Stimulated activated CD4-positive, alpha-beta T cell treated with anti-CD3 and anti-CD28 coated beads, Interleukin-2, amount 100 ng/mL, for 48 hours (primary cell): ENCODE measurements at places on chromosomes 7 and 10.
A peak's percentile ranks its signal among the peaks of the same experiment; 100 is the strongest.

GRCh38 chr10:48788554-48788953 is 103.9 kb downstream of the WDFY4 start:
- DNase-seq, result no peak

GRCh38 chr7:66430164-66430545 is 198.5 kb upstream of the KCTD7 start:
- no peak for DNase-seq

DNA sequence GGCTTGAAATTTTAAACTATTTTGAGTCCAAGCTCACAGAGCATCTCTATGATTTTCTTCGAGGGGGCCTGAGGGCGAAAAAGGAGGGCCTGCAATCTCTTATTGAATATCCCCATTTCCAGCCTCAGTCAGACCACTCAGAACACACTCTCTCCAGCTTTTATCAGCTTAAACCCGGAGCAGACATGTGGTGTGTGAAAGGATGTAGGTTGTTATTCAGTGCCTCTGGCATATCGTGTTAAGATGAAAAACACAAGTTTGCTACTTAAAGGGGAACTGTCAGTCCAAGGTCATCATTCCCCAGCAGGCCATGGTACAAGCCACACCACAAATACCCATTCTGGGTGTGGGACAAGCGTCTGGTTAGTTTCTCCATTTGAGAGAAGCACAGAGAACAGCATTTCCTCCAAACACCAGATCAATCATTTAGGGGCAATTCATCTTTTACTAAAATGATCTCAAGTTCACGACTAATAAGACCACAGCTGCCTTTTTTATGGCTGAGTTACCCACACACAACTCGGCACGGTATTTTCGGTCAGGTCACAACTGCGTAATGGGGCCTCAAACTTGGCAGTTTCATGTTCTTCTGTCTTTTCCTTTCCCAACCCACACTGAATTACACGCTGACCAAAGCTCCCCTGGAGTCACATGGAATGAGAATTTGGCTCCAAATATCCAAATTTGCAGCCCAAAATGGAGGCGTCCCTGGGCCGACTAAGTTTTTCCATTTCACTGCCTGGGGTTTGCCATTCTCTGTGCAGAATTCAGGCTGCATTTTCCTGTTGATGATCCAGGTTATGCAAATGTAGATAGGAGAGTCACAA is 188.4 kb downstream of the SEM1 start:
- no peak for DNase-seq

DNA sequence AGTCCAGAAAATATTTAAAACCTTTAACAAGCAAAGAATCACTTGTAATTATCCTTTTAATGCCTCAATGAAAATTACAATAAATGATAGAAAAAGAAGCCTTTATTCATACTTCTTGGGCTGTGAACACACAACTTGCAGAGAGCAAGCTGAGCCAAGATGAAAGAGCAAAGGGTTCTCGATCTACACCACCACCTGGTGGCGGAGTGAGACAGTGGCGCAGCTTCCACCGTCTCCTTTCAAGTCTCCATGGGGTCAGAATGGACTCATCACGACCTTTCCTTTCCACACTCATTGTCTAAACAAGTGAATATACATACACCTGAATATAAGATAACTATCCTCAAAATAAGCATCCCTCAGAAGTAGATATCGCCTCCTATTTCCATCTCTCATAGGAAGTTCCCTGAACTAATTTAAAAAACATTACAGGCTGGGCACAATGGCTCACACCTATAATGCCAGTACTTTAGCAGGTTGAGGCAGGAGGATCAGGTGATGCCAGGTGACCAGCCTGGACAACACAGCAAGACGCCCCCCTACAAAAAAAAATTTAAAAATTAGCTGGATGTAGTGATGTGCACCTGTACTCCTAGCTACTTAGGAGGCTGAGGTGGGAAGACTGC is 40.7 kb downstream of the ATE1 start:
- peak; percentile 38 for DNase-seq

DNA sequence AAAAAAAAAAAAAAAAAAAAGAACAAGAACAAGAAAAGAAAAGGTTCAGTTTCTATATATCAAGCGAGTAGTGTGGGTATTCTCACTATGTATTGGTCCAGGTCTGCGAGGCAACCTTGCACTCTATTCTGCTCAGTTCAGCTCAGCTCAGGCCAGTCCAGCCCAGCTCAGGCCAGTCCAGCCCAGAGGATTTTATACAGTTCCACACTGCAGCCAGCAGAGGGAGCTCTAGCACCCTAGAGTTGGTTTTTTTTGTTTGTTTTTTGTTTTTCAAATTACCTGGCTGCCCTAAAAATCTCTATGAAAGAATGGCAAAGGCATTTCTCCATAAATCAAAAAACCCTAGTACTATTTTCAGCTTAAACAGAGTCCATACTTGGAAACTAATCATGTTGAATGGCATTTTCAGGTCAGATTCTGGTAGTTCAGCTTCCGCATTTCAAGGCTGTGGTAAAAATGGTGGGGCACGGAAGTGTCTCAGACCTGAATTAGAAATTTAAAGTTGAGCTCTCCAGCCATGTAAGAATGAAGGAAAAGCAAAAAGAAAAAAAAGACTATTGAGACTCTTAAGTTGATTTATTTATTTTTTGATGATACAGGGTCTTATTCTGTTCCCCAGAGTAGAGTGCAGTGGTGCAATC is 55.2 kb upstream of the GSDME start:
- DNase-seq, result peak; percentile 44

- no peak for DNase-seq
These were observed 397 bp upstream of the NFE2L3 start for GRCh38 chr7:26151650-26151952.

DNA sequence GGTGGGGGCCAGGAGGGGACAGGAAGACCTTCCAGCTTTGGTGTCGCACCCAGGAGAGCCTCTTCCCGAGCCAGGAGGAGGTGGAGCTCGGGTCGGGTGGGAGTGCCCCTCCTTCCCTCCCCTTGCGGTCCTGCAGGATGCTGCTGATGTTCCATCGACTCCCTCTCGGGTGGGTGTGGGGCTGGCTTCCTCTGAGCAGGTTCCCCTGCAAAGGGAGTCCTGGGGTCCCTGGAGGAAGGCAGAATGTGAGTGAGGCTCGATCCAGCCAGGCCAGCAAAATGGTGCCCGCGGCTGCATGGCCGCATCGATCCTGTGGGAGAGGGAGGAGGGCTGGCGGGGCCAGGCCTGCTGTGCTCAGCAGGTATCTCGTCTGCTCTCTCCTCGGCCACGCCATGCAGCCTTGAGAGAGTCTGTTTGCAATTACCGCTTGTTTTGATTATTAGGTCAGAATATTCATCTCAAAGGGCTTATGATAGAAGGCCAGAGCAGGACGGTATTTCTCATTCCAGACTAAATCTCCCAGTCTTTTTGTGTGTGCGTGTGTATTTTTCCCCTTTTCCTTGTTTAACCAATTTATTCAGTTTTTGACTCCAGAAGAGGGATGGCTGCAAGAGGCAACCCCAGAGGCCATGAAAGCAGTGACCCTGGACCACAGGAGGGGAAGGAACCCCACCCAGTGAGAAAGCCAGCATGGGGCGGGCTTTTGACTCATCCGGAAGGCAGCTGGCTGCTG is 137.3 kb upstream of the ZMIZ1 start:
- DNase-seq, result no peak

DNA sequence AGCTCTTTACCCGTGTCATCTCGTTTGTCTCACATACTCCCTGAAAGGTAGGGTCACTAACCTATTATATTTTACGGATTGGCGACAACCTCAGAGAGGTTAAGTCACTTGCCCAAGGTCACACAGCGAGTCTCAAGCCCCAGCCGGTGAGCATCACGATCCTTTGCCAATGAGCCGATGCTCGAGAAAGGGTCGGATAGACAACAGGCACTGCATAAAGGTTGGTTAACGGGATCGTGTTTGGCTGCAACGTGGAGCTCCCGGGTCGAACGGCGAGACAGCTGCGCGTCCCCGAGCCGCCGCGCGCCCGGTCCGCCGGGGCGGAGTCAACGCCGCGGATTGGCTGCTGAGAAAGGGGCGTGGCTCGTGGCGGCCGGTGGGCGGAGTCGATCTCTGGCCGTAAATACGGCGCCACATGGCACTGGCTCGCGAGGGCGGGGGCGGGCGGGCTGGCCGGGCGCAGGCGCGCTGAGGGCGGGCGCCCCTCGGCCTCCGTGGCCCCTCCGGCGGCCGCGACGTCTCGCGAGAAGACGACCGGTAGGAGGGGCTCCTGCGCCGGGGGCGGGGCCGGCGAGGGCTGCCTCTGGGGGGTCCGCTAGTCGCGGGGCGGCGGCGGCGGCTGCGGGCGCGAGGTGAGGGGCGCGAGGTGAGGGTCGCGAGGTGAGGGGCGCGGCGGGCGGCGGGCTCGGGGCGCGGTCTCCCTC is at the start of gene CHST12:
Gene CHST12 (plus strand): TSS at position 598 of the 704 bp plus-strand sequence. CDS start 29,029 bp downstream, outside the sequence.
- DNase-seq, result peak; percentile 91
